ENCODE measurements at places on chromosomes 5 and 9.

- no peak for DNase-seq
These were observed 74.3 kb downstream of the SLC44A1 start for GRCh38 chr9:105318729-105319191.

DNA sequence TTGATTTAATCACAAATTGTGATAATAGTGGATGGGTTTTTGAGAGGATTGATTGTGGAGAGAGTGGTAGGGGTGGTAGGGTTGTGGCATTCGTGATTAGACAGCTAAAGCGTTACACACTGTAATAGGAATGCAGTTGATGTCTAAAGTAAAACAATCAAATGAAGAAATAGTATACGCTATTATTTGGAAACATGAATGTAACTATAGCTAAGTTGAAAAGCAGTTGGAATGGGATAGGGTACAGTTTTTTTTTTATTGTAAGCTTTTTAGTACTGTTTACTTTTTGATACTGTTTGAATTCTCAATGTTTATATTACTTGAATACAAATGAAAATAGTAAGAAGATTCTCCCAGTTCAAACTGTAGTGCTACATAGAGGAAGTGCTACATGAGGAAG lies 51.8 kb downstream of the RANBP17 start:
- DNase-seq, result no peak

DNA sequence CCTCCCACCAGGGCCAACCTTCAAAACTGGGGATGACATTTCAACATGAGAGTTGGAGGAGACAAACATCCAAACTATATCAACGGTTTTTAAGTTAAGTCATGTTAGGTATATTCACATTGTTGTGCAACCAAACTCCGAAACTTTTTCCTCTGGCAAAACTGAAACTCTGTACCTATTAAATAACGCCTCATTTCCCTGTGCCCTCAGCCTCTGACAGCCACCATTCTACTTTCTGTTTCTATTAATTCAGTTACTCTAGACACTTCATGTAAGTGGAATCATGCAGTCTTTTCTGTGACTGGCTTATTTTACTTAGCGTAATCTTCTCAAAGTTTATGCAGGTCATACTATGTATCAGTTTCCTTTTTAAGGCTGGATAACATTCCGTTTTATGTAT lies 85.0 kb downstream of the CWC27 start:
- no peak for DNase-seq

- no peak for DNase-seq
These were observed 166.0 kb downstream of the RFX3 start for GRCh38 chr9:3359778-3360177.

GRCh38 chr5:106853266-106853665 lies 817.5 kb downstream of the EFNA5 start:
- no peak for DNase-seq

DNA sequence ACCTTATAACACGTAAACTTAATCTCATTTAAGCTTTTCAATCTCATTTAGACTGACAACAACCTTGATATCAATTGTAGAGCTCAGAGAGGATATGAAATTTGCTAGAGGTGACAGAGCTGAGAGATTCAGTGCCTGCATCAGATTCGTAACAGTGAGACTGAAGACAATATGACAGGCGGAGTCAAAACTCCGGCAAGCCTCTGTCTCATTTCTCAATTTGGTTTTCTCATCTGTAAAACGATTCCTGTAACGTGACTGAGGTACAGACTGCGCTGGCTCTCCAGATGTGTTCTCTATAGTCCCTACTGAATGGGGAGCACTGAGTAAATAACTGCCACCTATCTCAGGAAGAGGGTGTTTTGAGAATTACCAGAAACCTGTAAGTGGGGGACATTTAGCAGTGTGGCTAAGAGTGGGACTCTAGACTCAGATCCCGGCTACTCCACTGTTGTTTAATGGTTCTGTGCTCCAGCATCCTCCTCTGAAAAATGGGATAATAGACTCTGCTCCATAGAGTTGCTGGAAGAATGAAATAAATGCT lies 3.0 kb upstream of the MCIDAS start:
- no peak for DNase-seq

GRCh38 chr5:124652892-124653441 lies 93.5 kb downstream of the ZNF608 start:
- no peak for DNase-seq

- DNase-seq, result no peak
These were observed 91.2 kb upstream of the PAM start for GRCh38 chr5:102663749-102664530.

- DNase-seq, result no peak
These were observed 2.0 kb downstream of the NDUFS6 start for GRCh38 chr5:1803192-1803591.

DNA sequence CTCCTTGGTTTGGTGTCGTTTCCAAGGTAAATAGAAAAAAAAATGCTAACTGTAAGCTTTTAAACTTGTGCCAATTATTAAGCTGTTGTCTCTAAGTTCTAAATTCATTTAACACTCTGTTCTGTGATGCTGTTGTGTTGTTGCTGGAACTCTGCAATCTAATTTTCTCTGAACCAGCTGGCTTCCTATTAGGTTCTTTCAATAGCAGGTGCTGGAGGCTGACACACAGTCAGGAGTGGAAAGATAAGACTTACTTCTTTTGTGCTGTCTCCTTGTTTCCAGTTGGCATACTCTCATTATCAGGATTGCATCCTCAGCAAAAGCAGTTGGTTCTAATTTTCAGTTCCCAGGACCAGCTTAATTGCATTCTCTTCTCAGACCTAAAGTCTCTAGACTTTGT lies 1252.6 kb upstream of the NUDT12 start:
- DNase-seq, result no peak

DNA sequence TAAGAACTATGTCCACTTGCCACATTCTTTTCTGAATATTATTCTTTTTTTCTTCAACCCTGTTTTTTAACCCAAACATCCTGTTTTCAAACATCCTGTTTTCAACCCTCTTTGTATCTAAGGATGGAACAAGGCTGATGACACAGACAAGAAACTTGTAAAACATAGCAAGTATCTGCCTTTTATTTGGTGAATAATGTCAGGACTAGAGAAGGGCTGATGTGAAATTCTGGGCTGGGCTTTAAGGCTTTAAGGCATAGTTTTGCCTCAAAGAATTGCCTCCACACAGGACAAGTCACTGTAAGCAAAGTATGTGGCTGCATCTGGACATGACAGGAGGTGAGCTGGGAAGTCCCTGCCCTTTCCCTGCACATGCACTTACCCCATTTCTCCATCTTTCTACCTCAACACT lies 42.5 kb upstream of the RIC1 start:
- no peak for DNase-seq

- DNase-seq, result no peak
These were observed 5.6 kb upstream of the LRRC70 start for GRCh38 chr5:62572918-62573514.

- DNase-seq, result no peak
These were observed 296.0 kb downstream of the ATPSCKMT start for GRCh38 chr5:9953691-9954090.

- DNase-seq, result no peak
These were observed 152.4 kb upstream of the CCDC152 start for GRCh38 chr5:42604171-42604711.

DNA sequence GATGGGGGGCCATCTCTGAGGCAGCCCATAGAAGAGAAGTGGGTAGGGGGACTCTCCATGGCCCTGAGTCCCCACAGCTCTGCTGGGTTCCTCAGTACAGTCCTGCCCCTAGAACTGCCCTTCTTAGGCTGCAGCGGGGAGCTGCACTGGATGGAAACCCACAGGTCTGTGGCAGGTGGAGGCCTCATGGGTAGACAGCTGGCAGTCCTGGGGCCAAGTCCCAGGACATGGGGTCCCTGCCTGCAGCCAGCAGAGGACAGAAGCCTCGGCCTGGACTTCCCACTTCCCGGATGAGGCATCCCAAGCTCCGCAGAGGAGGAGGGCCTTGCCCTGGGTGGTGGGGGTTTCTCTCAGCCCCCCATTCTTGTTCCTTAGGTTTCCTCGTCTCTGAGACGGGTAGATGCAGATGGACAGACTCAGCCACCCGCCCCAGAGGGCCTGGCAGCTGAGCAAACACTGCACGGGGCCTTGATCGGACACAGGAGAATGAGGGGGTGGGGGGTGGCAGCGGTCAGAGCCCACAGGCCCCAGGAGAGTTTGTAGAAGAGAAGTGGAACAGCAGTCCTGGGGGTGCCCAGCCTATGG lies 153.8 kb downstream of the C9orf50 start:
- no peak for DNase-seq

Measured in head of caudate nucleus (tissue), 42 donors.